ENCODE measurements at places on chromosomes 12 and 14.

- no peak for DNase-seq
These were observed 118.3 kb upstream of the TMTC1 start for GRCh38 chr12:29902043-29902442.

DNA sequence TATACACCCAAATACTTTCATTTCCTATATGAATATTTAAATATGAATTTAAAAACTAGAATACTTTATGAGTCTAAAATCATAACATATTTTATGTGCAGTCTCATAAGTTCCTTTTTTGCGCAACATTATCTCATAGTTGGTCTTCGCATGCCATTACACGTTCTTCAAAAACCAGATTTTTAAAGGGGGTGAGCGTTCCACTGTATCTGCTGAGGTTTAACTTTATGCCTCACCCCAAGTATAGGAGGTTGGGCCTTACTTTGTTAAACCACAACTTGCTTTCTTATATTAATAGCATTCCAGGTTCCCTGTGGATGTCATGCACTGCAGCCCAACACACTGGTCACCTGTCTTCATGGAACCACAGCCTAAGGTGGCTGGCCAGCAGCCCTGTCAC lies 118.6 kb downstream of the APAF1 start:
- no peak for DNase-seq

DNA sequence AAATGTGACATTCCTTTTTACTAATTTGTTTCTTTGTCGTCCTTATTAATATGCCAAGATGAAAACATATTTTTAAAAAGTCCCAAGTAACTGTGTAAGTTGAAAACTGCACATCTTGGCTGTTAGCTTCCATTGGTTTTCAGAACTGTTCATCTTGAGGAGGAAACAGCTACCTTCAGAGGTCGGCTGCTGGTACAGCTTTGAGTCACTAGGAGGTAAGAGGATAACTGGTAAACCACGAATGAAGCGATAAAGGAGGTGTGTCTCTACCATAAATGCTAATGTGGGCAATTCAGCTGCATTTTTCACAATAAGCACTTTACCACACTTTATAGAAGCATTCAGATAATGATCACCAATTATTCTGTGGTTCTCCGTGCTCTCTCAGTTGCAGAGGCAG lies 137.5 kb upstream of the KRAS start:
- DNase-seq = peak; percentile 66

DNA sequence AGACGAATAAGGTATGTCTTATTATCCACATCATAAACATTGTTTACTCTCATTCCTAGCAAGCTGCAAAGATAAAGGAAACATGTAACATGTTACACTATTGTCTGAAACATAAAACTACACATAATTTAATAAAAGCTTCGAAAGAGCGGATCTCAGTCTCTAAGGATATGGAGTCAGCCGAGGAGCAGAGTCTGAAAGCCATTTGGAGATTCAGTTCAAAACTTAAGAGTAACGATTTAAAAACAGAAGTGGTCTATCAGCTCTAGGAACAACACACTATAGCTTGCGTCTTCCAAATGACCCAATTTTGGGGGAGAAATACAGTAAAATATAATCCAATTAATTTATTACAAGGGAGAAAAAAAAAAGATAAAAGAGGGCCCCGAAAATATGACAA lies 775 bp downstream of the NEMF start:
- DNase-seq = no peak

GRCh38 chr12:90226211-90226610 lies 517.6 kb upstream of the ATP2B1 start:
- DNase-seq = no peak

DNA sequence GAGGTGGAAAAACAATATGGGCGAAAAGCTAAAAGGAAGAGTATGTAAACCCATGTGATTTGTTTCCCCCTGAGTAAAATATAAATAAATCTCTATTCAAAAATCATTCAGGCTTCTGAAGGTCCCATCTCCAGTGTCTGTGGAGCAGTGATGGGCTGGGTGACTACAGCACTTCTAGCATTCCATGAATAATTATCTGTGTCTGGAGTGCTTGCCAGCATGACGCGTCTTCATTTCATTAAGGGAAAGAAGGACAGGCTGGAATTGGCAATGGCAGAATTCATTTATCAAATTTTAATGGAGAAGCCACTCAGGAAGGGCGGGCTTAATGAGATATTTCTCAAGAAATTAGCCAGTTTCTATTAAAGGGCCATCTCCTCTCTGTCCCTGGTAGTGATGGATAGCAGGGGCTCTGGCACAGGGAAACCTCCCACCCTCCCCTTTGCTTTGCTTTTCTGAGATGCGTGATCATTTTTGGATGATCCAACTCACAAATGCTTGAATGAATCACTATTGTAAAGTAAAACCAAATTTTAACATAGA lies 916.3 kb upstream of the SEL1L start:
- no peak for DNase-seq

- DNase-seq = no peak
These were observed 21.7 kb upstream of the TCL1B start for GRCh38 chr14:95664546-95664945.

DNA sequence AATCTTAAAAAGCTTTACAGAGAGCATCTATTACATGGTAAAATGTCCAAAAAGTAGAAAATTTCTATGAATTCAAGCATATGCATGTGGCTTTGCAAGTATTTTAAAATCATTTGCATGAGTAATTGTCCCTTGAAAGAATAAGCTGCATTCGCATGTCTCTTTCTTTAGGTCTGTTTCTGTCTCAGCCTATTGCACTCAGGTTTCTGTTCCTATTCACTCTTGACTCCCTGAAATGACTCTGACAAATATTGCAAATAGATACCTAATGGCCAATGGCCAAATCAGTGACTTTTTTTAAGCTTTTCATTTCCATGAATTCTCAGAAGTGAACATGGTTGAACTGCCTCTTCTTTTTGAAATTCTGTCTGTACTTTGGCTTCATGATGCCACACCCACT lies 6.4 kb upstream of the TTC8 start:
- DNase-seq = no peak

DNA sequence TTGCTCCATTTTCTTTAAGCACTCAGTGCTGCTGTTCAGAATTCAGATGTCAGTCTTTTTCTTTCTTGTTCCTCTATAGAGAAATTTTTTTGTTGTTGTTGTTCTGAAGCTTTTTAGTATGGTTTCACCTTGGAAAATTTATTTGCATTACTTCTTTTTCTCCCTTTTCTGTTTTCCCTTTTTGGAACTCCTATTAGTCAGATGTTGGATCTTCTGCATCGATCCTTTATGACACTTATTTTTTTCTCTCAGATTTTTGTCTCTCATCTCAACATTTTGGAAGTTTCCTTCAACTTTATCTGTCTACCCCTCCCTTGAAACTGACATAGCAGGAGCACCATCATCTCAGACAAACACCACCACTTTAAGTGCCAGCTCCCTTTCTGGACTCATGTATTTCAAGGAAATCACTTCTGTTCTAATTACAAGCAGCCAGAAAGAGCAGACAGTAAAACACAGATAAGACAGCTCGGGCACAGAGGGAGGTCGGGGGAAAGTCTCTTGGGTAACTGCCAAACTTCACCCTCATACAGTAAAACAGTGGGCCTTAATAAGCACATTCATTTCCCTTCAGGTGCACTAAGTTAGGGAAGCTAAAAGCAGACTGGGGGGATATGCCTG lies 222.7 kb upstream of the PLXNC1 start:
- DNase-seq = no peak

DNA sequence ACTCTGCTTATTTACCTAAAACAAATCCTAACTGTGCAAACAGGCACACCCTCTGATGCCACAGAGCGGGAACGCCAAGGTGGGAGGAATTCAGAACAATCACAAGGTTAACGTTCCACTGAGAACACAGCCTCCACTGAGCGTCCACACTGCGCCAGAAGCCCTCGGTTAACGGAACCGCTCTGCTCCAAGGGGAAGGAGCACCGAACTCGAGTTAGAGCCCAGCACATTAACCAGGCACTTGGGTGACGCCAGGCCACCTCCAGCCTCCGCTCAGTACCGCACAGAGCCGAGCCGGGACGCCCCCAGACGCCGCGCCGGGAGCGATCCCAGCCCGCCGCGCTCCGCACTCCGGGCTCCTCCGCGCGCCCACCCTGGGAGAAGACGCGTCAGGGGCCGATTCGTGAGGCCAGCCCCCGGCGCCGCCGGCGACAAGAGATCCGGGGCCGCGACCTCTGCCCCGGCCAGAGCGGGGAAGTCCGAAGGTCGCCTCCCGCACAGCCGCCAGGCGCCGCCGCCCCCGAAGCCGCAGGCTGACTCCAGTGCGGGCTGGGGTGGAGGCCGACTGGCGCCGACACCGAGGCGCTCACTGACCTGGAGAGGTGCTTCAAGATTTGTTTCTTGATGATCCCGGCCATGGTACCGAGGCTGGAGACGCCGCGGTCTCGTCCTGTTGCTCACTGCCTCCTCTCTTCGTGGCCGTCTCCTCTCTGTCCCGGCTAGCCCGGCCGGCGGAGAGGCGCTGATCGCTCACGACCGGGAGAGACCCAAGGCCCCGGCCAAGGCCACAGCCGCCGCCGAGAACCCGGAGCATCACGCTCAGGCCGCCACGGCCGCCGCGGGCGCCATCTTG lies 450 bp downstream of the BLTP3B start:
- DNase-seq = peak; percentile 35

GRCh38 chr12:130433834-130434233 lies 96.1 kb downstream of the PIWIL1 start:
- no peak for DNase-seq

- no peak for DNase-seq
These were observed 1.4 kb upstream of the HOXC6 start for GRCh38 chr12:54026640-54027441.

GRCh38 chr12:120453977-120454376 lies 7.7 kb downstream of the GATC start:
- no peak for DNase-seq

GRCh38 chr12:26668847-26669246 lies 164.1 kb downstream of the ITPR2 start:
- no peak for DNase-seq

GRCh38 chr14:36690311-36691040 lies 28.8 kb downstream of the PAX9 start:
- no peak for DNase-seq

DNA sequence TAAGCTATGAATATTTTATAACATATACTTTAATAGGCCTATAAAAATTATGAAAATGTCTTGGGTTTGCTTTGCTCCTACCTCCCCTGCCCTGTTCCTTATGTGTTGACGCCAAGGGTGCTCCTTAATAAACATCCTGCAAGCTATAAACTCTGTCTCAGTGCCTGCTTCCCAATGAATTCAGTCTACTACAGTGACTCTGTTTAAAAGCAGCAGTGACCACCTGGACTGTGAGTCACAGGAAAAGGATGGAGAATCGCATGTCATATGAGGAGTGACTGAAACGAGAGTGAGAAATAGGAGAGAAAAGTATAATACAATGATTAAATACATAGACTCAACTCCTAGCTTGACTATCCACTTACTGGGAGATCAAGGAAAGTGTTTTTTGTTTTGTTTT lies 41.1 kb upstream of the CFAP54 start:
- no peak for DNase-seq

DNA sequence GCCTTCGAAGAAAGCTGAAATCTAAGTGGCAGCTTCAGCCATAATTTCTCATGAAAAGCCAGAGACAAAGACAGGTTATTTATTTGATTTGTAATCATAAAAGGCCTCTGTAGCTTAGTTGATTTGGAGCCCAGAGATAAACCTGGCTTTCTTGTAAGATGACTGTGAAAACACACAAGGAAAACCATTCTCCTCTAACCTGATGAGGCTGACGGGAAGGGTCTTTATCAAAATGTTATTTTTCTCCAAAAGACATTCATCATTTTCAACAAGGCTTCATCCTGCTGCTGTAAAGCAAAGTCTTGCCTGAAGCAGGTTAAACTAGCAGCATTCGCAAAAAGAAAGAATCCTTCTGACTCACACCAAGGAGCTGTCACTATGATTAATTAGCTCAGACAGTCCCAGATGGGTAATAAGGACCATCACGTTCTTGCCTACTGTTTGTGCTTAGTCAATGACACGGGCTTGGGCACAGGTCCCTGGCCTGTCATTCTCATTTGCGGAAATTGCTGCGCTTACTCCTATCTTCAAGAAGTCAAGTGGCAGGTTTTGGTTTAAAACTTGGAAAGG lies 286.6 kb downstream of the C12orf75 start:
- DNase-seq = no peak

GRCh38 chr14:25658988-25659387 lies 609.0 kb upstream of the STXBP6 start:
- DNase-seq = no peak

DNA sequence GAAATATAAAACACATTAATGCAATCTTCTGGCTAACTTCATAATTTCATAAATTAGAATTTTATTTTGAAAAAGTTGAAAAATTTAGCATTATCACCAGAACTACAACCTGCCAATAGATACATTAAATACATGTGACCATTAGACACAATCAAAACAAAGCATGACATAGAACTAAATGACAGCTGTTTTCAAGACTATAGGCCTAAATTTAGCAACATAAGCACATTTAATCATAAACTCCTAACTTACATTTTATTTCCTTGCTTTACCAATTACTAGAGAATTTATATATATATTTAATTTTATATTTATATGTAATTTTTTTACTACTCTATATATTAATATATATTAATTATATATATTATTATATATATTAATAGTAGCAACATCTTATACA lies 165.4 kb downstream of the CEP128 start:
- DNase-seq = no peak

GRCh38 chr12:49707812-49708147 lies 575 bp upstream of the FMNL3 start:
- no peak for DNase-seq

DNA sequence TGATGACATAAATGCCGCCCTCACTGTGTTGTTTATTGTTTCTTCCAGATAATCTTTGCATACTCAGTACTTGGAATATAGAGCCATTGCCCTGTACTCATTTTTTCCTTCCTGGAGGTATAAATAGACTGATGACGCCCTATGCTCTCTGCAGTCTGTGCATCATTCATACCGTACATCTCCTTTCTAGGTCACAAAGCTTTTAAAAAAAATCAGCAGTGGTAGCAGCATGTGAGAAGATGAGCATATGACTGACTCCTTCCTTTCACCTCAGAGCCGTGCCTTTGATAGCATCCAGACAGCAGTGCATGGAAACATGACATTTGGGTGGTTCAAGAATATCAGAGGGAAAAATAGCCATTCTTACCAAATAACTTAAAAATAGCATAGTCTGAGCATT lies 77.3 kb downstream of the PDE3A start:
- no peak for DNase-seq

- DNase-seq = no peak
These were observed 112.6 kb downstream of the ERC1 start for GRCh38 chr12:1103632-1104031.

- DNase-seq = no peak
These were observed 56.7 kb downstream of the PPFIBP1 start for GRCh38 chr12:27580561-27581330.

DNA sequence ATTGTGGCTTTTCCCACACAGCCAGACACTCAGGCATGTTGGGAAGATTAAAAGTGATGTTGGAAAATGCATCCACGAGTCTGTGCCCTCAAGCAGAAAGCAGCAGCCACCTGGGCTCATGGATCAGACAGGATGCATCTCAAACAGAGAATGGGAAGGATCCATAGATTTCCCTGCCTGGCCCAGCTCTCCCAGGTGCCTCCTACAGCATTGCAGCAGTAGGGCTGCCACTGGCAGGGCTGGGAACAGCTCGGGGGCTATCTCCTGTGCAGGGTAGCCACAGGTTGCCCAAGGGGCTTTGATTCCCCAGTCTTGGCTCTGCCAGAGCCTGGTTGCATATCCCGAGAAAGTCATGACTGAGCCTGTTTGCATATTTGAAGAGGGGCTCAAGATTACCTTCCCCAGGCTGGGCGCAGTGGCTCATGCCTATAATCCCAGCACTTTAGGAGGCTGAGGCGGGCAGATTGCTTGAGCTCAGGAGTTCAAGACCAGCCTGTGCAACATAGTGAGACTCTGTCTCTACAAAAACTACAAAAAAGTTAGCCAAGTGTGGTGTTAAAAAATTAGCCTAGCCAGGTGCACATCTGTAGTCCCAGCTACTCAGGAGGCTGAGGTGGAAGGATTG lies 19.5 kb downstream of the C14orf132 start:
- DNase-seq = no peak
